ENCODE measurements at places on chromosomes 5 and 9. TPM values are rescaled to one million over a fixed set of nuclear protein-coding genes. Genes with fewer than 3 reads are reported as not detected.

The NDST1 gene
- 0.39 TPM for total RNA-seq

The AK1 gene
- 65.7 TPM for total RNA-seq

The COL5A1 gene
- total RNA-seq: 0.14 TPM

The PKD2L2 gene
- not detected for total RNA-seq

The IL4 gene
- total RNA-seq: 0.55 TPM

The EGFL7 gene
- total RNA-seq: 0.41 TPM

Measured in activated naive CD4-positive, alpha-beta T cell treated with anti-CD3 and anti-CD28 coated beads, Interleukin-2, amount 10 ng/mL, durations not matched to agents 5 hours and 36 hours (primary cell).